ENCODE measurements at places on chromosomes 5 and 9.

- DNase-seq = no peak
Observed at GRCh38 chr9:78507037-78507436, 210.1 kb downstream of the PSAT1 start.

DNA sequence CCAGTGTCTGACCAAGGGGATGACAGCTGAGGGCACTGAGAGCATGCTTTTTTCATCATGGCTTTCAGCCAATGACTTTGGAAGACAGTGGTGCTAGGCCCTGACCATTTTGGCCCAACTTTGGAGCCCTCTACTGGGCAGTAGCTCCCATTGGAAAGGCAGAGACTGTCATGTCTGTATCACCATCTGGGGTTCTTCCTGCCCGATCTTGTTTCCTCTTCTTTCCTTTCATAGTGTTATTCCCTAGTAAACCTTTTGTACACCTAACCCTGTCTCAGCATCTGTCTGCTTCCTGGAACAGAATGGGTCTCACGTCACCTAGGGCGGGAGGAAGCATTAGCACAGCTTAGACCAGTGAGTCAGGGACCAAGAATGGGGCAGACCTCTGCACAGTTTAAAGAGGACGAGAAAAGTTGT, 97.4 kb upstream of the MAST4 start:
- peak; percentile 22 for DNase-seq

GRCh38 chr5:119070578-119070827, 384 bp upstream of the DMXL1 start:
- no peak for DNase-seq

GRCh38 chr5:1440098-1440493, 5.1 kb downstream of the SLC6A3 start:
- no peak for DNase-seq

DNA sequence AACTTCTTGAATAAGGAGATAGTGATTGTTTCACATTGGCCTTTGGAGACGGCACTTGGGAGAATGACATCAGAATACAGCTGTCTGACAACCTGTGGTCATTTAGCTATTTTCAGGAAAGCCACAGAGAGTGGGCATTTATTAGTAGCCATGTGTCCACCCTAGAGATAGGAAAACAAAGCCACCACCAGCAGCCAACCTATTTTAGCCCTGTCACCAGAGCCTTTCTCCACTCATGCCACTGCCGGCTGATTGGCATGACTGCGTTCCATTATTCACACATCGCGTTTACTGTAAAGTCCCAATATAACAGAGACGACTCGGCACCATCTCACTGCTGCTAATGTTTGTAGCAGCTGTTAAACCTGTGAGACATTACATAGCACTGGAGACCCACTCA, 330.1 kb downstream of the NDUFS4 start:
- DNase-seq = no peak

GRCh38 chr9:82109626-82110025, 121.1 kb downstream of the SPATA31D1 start:
- no peak for DNase-seq

GRCh38 chr9:128084746-128085145, 16.7 kb downstream of the SLC25A25 start:
- no peak for DNase-seq

DNA sequence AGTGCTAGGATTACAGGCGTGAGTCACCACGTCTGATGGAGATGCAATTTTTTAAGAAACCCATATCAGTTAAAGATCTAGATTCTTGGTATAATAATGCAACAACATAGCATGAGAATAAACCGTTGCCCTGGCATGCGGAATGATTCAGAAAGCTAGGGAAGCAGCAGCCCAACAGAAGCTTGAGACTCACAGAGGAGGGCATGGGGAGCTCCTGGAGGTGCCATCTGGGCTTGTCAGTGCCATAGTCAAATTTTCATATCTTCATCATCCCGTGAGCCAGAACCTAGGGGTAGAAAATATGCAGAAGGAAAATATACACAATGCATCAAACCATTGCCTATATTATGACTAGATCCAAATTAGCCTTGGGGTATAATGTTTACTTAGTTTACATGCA, 118.7 kb upstream of the ADAMTS16 start:
- no peak for DNase-seq

DNA sequence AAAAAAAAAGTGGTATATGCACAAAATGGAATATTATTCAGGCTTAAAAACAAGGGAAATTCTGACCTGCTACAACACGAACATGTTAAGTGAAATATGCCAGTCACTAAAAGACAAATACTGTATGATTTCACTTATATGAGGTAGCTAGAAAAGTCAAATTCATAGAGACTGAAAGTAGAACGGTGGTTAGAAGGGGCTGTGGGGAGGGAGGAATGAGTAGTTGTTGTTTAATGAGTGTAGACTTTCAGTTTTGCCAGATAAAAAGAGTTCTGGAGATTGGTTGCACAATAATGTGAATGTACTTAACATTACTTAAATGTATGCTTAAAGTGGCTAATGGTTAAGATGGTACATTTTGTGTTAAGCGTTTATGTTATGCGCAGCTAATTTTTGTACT, 79.5 kb upstream of the IL12B start:
- DNase-seq = no peak

DNA sequence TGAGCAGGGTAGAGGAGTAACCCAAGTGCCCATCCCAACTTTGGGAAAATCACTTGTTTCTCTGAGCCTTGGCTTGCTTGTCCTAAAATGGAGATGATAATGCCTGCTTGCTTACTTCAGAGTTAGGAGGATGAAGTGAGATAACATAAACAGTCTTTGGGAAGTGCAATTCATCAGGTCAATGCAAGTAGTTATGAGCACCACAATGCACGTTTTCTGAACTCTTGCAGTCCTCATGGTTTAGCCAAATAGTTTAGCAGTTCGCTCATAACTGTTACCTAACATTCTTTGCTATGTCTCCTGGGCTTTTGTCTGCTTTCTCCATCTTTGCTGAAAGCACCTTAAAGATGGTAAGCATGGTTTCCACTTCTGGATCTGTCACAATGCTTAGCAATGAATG, 270.0 kb downstream of the ADAMTSL1 start:
- DNase-seq = no peak

DNA sequence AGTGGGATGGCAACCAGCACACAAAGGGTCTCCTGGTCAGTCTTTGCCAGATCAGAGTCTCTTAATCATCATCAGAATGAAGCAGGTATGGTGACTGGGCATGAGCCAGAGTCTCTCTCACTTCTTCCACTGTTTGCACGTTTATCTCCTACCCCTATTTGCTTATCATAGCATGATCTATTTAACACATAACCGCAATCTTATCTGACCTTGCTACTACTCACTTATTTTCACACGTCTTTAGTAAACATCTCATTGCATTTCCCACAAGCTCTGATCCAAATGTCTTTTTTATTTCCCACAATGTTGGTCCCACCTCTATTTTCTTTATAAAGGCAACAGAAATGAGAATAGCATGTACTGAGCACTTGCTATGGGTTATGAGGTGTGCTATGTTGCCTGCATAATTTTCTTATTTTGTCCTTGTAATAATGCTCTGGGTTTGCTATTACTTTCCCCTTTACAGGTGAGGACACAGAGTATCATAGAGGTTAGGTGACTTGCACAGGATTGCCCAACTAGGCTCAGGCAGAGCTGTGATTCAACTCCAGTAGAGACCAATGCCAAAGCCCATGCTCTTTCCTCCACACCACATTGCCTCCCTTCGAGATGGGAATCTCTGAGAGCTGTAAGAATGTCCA, 39.7 kb upstream of the IL7R start:
- DNase-seq = no peak

DNA sequence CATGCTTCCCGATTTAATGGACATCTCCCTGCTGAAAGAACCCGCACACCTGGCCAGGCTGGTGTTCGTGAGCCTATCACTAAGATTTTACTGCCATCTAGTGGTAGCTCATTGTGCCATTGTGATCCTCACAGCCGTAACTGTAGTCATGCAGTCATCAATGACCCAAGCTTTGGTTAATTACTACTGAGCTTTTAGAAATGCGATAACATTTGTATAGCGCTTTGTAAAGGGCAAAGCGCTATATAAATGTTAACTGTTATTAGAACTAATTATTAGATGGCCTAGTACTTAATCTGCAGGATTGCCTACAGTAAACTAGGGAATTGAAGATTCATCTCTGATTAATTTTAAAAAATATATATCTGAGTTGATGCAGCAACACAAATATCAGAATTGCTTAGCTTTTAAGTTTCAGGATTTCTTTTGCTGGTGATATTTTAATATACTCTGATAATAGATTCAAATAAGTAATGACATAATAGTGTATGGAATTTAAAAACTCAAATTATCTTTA, 90.2 kb downstream of the HACD4 start:
- peak; percentile 95 for DNase-seq

DNA sequence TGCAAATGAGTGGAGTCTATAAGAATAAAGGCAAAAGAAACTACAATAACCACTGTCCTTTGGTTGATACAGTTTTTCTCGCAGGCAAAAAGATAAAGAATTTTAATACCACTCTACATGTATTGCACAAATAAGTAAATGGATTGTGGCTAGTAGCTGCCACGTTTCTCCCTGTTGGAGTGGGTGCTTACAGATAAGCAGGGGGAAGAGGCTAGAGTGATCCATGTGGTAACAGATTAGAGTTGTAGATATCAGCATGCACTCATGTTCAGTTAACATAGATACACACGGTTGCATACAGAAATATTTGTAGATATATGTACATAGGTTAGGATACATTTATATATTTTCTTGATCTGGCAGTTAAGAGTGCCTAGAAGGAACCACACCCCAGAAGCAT, 179.5 kb downstream of the ARHGEF28 start:
- DNase-seq = peak; percentile 84

DNA sequence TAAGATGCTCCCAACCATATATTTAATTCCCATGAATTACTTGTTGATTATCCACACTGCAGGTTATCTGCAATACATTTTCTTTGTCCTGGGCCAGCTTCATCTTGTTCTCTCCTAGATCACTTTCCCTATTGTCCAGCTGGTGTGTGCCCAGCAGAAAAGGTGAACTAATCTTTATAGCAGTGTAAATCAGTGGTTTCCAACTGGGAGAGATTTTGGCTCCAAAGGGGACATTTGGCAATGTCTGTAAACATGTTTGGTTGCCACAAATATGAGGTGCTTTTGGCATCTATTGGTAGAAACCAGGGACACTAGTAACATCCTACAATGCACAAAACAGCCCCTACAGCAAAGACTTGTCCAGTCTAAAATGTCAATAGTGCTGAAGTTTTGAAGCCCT, 20.1 kb upstream of the ERBIN start:
- no peak for DNase-seq

- no peak for DNase-seq
Observed at GRCh38 chr9:128250839-128251731, 24.7 kb downstream of the GOLGA2 start.

DNA sequence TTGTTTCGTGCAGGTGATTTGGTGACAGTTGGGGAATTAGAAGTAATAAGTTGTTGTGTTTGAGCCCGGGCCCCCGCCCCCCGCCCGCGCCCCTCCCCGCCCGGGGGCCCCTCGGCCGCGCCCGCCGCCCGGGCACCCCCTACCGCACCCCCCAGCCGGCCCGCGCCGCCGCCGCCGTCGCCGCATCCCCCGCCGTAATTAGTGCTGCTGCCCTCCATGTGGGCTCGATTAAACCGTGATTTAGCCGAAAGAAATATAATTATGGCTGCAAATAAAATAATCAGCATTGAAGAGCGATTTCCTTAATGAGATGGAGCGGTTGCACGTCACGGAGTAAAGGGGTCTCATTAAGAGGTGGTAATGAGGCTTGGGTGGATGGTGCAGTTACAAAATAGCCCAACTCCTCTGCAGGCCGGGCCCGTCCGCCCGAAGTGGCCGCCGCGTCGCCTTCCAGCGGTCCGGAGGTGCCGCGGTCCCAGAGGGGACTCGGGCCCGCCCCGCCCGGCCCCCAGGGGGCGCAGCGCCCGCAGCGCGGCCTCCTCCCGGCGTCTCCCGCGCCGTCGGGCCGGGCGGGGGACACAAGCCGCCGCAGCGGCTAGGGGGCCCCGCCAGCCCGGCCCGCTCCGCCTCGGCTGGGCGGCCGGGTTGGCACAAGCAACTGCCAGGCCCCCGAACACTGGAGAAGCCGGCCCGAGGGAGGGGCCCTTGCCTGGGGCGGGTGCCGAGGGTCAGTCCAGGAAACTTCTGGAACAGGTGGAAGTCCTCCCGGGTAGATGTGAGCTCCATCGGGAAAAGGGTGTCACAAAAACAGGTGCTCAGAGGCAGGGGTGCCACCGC, 6.9 kb upstream of the OTP start:
- no peak for DNase-seq

DNA sequence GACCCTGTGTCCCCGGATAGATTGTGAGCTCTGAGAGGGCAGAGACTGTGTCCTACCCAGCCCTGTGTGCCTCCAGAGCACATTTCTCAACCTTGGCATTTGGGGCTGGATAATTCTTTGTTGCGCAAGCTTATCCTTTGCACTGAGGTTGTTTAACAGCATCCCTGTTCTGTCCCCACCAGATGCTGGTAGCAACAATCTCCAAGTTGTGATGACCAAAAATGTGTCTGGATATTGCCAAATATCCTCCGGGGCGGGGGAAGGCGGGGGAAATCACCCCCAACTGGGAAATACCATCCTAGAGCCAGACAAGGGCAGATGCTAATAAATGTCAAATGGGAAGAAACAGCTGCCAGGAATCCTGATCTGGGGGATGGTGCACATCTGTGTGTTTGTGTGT, 24.0 kb upstream of the TNIP1 start:
- no peak for DNase-seq

DNA sequence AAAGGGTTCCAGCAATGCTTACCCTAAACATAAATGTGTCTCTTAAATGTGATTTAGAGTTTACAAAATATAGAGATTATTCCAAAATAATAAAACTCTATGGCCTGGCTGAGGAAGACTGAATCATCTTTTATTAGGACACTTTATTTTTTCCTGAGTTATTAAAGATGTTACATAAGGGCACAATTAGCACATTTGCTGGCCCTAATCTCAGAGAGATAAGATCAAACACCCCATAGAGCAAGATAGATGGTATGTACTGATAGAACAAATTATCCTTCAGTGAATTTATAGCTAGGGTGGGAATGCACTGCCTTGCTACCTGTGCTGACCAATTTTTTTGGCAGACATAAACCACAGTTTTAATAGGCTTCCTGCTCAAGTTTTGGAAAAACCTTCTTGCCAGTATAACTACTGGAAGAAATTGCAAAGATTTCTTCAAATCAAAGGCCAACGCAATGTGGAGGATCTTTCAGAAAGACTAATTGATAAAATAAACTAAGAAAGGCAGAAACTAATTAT, 367.1 kb upstream of the MPDZ start:
- DNase-seq = no peak

GRCh38 chr9:129007035-129007765, 20.9 kb downstream of the SH3GLB2 start:
- DNase-seq = no peak

DNA sequence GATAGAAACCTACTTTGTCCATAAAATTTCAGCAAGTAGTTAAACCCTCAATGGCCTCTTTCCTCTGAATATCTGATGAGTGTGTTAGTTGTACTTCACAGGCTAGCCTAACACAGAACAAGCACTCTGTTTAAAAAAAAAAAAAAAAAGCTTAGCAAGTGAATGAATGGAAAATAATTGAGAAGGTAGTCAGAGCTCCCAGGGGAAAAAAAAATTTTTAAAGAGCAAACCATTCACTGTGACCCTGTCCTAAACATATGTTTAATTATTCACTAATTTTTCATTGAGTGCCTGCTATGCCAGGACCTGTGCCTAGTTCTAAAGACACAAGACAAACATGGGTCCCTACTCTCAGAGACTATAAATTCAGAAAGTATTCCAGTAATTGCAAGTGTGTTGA, 69.3 kb downstream of the SH3RF2 start:
- DNase-seq = no peak

Data from hematopoietic multipotent progenitor cell treated with erythropoietin and hydrocortisone succinate and interleukin-3 and kit ligand, for 6 days (in vitro differentiated cells).